ENCODE measurements at places on chromosomes 1 and 21. TPM values are rescaled to one million over a fixed set of nuclear protein-coding genes. Genes with fewer than 3 reads are reported as not detected.

DNA sequence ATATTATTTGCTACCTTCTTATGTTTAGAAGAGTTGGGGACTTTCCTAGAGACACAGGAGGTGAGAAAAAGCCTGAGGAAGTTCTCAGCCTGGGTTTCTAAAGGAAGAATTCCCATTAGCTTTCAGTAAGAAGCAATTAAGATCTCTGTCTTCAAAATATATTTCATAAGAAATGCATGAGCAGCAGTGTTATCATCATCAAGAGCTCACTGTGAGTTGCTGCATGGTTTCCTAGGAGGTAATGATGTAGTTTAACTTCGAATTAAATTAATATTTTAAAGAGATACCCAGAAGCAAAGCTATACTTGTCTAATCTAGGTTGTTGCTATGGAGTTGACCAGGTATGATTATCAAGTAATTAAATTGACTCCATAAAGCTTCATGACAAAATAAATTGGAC lies 5.7 kb upstream of the POGZ start:
- DNase-seq: no peak

DNA sequence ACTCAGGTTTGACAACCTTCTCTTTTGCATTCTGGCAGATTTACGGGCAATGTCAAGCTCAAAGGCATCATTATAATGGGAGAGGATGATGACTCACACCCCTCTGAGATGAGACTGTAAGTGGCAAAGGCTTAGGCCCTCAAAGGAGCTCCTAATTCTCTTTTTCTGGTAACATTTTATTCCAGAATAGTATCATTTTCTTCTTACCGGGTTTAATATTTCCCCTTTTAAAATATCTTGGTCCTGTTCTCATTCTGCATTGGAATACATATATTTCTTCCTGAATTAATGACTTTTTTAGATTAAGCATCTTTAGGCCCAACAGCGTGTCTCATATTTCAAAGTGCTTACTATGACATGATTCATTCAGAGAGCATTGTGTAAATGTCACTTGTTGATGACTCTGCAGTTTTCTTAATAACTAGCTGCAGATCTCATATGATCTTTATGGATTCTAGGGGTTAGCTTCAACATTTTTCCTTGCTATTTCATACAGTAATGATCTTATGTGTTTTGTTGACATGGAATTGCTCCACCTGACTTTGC lies 1.7 kb downstream of the PITHD1 start:
- DNase-seq: no peak

DMRTA2 gene
- total RNA-seq: 0.07 TPM

SLFNL1 gene
- 0.14 TPM for total RNA-seq

CAPZA1 gene
- total RNA-seq: 182 TPM

- no peak for DNase-seq
Observed at GRCh38 chr1:79460773-79461436, 454.4 kb upstream of the ADGRL4 start.

- DNase-seq: no peak
Observed at GRCh38 chr1:27915082-27915575, 19.7 kb upstream of the SMPDL3B start.

- no peak for DNase-seq
Observed at GRCh38 chr21:44407493-44407892, 47.8 kb upstream of the LRRC3 start.

RASSF5 gene
- total RNA-seq: 3.1 TPM

SRGAP2B gene
- 28.8 TPM for total RNA-seq

PROX1 gene
- total RNA-seq: 0.39 TPM

GRCh38 chr21:45539796-45540600 lies 2.2 kb downstream of the SLC19A1 start:
- no peak for DNase-seq

DNA sequence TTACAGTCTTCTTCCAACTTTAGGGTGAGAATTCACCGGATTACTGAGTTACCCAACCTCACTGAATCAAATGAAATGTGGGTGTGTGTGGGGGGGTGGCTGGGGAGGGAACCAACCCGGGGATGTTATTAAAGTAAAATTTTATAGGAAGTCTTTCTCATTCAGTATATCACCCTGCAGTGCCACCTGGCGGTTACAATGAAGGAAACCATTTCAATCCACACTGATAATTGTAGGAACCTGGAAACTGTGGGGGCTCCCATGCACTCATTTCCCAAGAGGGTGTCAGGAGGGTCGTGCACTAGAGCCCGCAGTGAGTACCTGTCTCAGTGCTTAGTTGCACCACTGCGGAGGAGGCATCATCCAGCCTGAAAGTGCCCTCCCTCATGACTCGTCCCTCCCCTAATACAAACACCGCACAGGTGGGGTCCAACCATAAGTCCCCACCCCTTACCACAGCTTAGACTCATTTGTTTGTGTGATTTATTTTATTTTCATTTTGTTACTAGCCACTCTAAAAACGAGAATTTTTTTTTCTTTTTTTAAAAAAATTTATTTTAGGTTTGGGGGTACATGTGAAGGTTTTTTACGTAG lies 29.1 kb upstream of the IGSF5 start:
- peak; percentile 81 for DNase-seq

GRCh38 chr1:150464422-150464826 lies 22.8 kb upstream of the TARS2 start:
- peak; percentile 86 for DNase-seq

ITPKB gene
- 4.7 TPM for total RNA-seq

IGSF3 gene
- 32.9 TPM for total RNA-seq

DNA sequence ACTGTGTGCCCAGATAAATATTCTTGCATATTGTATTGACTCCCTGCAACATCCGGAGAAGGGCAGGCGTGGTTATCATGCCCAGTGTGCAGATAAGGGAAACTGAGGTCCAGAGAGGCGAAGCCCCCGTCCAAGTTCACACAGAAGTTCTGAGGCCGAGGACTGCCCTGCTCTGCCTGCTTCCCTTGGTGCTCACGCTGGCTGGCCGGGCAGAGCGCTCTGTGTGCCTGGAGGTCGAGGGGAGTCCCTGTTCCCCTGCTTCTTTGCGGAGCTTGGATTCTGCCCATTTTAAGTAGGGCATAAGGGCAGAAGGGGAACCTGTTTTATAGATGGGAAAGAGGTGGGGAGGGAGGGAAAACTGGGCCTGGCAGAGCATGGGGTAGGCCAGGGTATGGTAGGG lies 92.8 kb upstream of the ACTL8 start:
- no peak for DNase-seq

- DNase-seq: no peak
Observed at GRCh38 chr21:15775981-15776380, 46.2 kb downstream of the USP25 start.

CFHR1 gene
- not detected for total RNA-seq

- peak; percentile 78 for DNase-seq
Observed at GRCh38 chr1:2786329-2787162, 14.9 kb downstream of the TTC34 start.

GRCh38 chr1:34642679-34643078 lies 112.2 kb upstream of the GJB5 start:
- DNase-seq: peak; percentile 62

DNA sequence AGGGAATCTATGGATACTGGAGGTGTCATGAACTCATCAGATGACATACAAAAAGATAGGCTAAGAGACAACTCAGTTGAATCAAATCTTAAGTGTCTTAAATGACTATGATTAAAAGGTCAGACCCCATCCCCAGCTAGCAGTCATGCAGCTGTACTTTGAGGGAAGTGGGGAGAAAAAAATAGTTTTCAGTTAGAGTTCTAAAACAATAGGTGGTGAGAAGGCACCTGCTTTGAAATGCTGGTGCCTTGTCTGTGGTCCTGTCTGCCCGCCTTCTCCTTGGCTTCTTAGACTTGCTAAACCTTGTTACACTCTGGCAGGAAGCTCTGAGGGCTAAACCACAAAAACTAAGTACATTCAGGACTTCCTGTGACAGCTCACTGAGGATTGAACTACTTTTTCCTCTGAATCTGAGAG lies 15.3 kb downstream of the CD2 start:
- DNase-seq: no peak

ZMYND12 gene
- total RNA-seq: 0.58 TPM

DDX59 gene
- 15.3 TPM for total RNA-seq

- peak; percentile 58 for DNase-seq
Observed at GRCh38 chr1:112713466-112714312, 1.4 kb downstream of the PPM1J start.

GRCh38 chr21:42495765-42496119 lies 282 bp downstream of the RSPH1 start:
- DNase-seq: peak; percentile 49

DNA sequence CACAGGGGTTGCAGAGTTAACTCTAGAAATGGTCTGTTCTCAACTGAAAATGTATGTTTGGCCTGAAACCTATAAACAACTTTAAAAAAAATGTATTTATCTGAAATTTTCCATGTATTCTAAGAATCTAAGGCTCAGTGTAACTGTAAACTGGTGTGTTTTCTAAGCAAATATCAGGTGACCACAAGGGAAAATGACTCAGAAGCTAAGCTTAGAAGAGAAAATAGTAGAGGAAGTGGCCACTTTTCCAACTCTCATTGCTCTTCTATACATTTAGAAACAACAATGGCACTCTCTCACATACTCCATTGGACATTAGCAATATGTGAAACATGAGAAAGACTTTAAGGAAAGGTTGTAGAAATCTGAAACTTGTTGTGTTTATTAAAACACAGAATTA lies 7.5 kb downstream of the TNFSF18 start:
- DNase-seq: no peak

TTLL7 gene
- 2.6 TPM for total RNA-seq

GRCh38 chr1:151511636-151512215 lies 539 bp downstream of the CGN start:
- DNase-seq: peak; percentile 74

INAVA gene
- total RNA-seq: 43.9 TPM

- DNase-seq: no peak
Observed at GRCh38 chr1:221241157-221241556, 361.9 kb downstream of the HLX start.

S100A8 gene
- not detected for total RNA-seq

DNA sequence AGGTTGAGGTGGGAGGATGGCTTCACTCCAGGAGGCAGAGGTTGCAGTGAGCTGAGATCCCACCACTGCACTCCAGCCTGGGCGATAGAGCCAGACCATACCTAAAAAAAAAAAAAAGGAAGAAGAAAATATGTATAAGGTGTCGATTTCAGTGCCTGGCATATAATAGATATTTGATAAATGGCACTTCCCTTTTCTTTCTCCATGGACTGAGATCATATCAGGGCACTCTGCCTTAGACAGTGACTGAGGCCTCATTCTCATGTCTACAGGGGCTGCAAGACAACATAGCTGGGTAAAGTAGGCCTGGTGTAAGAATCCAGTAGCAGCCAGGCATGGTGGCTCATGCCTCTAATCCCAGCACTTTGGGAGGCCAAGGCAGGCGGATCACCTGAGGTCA lies 21.2 kb downstream of the PCAT6 start:
- DNase-seq: no peak

RUNX1 gene
- total RNA-seq: 0.23 TPM

- no peak for DNase-seq
Observed at GRCh38 chr1:197367627-197368026, 99.6 kb downstream of the CRB1 start.

DNA sequence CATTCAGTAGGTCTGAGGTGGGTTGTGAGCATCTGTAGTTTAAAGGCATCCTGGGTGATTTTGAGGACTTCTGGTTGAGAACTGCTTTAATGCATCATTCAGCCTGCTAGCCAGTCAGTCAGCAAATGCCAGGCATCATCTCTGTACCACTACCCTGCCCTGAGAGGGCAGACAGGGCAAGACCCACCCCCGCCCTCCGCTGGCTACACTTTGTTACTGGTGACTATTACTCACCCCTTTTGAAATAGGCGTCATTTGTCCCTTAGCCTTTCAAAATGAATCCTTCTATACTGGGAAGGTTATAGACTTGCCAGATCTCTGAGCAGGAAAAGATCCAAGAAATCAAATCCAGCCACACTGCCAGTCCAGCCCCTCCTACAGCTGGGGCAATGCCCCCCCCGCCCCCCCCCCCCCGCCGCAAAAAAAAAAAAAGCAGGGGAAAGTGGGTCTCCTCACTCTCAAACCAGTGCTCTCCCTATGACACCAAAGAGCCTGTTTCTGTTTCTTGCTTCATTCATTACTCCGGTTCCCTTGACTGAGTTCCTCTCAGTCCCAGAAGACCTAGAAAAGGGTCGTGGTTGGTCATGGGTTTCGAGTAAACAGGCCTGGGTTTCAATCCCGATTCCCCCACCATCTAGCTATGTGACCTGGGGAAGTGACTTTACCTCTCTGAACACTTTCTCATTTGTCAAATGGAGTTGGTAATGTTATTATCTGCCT lies 4.4 kb downstream of the SELENON start:
- no peak for DNase-seq

- DNase-seq: peak; percentile 46
Observed at GRCh38 chr1:24501371-24502064, 1.1 kb upstream of the RCAN3 start.

ZNF326 gene
- total RNA-seq: 21.9 TPM

DNA sequence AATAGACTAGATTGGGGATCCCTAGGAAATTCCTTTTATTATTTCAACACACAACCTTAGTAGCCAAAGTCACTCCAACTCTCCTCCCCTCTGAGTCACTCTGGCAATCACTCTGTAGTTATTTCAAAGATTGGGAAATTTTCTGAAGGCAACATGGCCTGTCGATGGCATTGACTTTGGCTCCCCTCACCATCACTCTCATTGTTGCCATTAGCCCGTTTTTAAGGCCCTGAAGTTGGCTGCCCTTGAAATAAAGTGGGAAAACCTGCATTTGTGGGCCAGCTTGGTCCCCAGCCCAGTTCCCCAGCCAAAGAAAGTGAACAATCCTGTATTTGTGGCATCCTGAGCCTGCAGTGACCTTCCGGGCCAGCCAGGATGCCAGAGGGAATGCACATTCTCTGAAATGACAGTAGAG lies 52.5 kb downstream of the CDC7 start:
- no peak for DNase-seq

GRCh38 chr21:14527696-14528652 lies 18.1 kb downstream of the SAMSN1 start:
- no peak for DNase-seq

DNA sequence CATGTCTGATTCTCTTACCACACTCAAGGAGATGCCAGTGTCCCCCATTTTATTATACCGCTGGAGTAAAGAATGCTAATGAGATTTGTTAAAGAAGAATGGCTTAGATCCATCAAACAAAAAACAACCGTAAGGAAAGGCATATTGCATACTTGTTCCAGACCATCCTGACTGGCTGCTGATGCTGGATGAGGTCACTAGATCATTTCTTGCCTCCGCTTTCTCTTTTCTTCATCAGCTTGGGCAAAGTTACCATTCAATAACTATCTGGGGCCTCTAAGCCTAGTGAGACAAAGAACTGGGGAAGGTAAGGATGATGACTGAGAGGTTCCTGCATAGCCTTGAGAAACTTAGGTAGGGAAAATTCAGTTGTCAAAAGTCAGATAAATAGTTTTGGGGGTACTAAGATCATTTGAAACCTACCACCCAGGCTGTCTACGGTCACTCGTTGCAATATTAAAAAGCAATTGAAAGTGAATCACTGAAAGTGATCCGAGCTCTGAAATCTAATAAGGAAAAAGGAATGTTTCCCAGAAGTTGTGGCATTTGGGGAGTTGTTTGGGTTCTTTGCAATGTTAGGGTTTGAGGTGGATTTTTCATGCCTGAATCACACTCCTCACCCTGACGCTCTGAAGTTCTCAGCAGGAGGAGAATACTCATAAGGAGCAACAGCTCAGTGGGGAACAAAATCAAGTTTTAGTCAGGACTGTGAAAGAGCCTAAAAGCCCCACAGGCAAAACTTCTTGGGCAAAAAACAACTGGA lies 176.8 kb downstream of the HHIPL2 start:
- DNase-seq: no peak

CD53 gene
- total RNA-seq: 0.93 TPM

- peak; percentile 49 for DNase-seq
Observed at GRCh38 chr1:11753555-11754208, 8.3 kb upstream of the C1orf167 start.

- peak; percentile 46 for DNase-seq
Observed at GRCh38 chr1:20634065-20634593, 871 bp downstream of the PINK1 start.

GRCh38 chr1:207223162-207223561 lies 98.3 kb upstream of the CD55 start:
- DNase-seq: no peak

Data from GM23338 (cell line).